ENCODE measurements at places on chromosomes 5 and 9.
A peak's percentile ranks its signal among the peaks of the same experiment; 100 is the strongest.

GRCh38 chr9:82597241-82598203, 465.4 kb downstream of the RASEF start:
- DNase-seq: no peak

DNA sequence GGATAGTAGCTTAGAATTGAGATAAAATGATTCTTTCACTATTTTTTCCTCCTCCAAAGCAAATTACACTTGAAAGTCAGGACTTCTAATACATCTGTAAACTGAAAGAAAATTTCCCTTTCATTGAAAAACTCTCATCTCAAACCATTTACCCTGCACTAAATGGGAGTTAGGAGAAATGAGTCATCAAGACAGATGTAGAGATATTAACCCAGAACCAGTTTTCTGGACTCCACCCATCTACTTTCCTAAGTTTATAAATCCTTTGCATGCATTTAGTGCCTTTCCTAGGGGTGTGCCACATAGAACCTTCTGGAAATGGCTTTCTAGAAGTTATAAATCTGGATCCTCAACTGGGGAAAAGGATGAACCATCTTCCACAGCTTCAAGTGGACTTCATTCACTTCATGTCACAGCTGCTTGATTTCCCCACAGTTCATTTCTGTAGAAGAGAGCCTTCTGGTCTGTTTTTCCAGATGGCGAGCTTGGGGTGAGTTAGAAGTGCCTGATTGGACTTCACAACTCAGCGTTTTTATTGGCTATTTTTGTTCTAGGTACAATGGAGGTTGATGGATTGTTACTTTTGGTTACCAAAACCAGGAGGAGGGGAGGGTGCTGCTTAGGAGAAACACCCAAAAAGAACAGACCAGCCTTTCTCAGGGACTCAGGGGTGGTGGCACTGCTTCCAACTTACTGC, 72.5 kb upstream of the GPR151 start:
- DNase-seq: no peak

GRCh38 chr9:76475686-76476085, 16.7 kb downstream of the GCNT1 start:
- DNase-seq: no peak

- no peak for DNase-seq
Observed at GRCh38 chr9:127263237-127263636, 1.3 kb upstream of the GARNL3 start.

- DNase-seq: no peak
Observed at GRCh38 chr5:16304846-16305245, 125.3 kb upstream of the MARCHF11 start.

GRCh38 chr5:122412966-122413365, 100.9 kb downstream of the SNCAIP start:
- DNase-seq: no peak

GRCh38 chr9:112218908-112219307, 43.8 kb upstream of the SUSD1 start:
- no peak for DNase-seq

DNA sequence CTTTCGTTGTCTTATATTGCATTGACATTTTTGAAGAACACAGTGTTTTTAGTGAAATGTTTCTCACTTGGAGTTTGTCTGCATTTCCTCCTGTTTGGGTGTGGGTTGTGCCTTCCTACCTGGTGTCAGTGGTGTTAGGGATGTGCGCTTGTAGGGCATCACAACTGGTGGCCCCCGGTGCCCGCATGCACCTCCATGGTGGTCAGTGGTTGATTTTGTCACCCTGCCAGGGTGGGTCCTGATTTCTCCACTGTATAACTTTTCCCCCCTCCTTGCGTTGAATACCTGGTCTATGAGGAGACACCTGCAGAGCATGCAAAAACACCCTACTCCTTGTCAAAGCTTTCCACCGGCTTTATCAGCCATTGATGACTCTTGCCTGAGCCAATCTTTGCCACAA, 132.9 kb downstream of the BARX1 start:
- DNase-seq: no peak

- DNase-seq: no peak
Observed at GRCh38 chr9:137482094-137482781, 23.1 kb upstream of the NSMF start.

DNA sequence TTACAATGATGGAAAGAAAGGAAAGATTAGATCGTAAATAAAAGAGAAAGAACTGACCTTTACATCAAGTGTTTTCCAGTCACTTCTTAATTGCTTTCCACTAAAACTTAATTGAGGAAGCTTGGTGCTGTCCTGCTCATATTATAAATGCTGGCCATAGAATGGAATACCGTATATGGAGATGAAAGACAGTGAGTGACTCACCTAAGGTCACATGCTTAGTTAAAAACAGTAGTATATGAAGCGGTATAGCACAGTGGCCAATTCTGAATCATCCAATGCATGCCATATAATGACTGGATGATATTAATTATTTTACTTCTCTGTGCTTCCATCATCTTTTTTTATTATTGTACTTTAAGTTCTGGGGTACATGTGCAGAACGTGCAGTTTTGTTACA, 482.4 kb upstream of the SGCD start:
- DNase-seq: no peak

GRCh38 chr5:126858441-126858840, 81.5 kb downstream of the LMNB1 start:
- peak; percentile 41 for DNase-seq

DNA sequence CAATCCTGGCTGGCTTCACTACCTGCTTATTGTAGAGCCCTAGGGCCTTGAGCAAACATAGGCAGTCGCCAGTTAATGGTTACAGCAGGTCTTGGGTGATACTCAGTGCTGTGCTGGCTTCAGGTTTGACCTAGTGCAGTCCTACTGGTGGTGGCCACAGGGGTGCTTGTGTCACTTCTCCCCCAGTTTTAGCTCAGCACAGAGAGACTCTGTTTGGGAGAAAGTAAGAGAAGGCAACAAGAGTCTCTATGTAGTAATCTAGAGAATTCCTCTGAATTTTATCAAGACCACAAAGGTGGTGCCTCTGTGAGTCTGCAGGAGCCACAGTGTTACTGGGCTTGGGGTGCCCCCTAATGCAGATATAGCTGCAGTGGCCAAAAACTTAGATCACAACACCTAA, 165.6 kb downstream of the CCDC171 start:
- no peak for DNase-seq

- no peak for DNase-seq
Observed at GRCh38 chr9:4174546-4175175, 125.2 kb downstream of the GLIS3 start.

DNA sequence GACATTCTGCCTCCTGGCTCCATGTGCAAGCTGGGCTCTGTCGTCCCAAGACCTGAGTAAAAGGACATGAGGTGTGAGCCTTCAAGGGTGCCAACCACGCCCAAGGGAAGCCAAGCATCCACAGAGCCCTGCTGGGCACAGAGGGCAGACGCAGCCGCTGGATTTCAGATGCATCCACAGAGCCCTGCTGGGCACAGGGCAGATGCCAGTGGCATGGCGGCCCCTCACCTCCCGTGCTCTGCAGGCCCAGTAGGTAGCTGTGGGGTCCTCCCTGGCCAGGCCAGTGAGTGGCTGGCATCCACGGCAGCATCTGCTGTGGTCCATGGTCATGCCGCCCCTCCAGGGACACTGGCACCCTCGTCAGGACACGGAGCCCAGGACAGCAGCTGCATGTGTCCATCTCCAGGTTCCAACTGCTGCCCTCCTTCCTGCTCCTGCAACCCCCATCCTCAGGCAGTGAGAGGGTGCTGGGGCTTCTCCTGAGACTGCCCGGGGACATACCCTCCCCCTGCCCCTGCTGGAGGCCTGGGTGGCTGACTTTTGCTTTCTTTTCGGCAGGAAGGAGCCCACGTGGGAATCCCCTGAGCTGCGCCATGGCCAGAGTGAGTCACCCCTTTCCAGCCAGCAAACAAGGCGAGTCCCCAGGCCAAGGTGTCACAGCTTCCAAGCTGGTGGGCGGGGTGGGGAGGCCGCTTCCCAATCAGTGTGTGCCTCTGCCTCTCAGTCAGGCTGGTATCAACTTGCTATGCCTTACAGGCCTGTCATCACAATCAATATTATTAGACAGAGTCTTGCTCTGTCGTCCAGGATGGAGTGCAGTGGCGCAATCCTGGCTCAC, 4.0 kb upstream of the TRAF2 start:
- no peak for DNase-seq
